ENCODE measurements at places on chromosomes 7 and 10.

DNA sequence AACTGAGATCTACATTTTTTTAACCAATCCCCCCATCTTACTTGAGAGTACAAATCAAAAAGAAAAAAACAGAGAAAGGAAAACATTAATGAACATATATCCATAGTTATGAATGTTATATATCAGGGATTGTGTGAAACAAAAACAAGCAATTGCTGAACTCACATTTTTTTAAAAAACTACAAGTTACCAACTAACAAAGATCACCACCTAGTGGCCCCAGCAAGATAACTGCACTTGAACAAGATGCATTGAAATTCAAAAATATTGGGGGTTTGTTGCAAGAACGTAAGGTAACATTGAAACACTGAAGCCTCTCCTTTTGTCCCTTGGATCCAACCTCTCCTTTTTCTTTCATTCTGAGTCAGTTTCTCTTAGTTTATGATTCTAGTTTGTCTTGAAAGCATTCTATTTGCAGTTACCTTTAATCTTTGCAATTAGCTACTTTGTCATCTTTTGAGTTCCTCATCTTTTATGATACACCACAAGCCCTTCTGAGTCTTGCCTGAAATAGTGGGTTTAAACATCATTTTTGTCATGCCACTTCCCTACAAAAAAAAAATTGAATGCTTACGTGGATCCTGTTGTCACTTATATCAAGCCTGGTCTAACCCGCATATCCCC is 87.3 kb upstream of the TES start:
- DNase-seq: no peak

GRCh38 chr10:5402798-5403197 is 1.8 kb downstream of the TUBAL3 start:
- DNase-seq: no peak

GRCh38 chr7:79182283-79182682 is 271.2 kb downstream of the MAGI2 start:
- no peak for DNase-seq

GRCh38 chr10:59880971-59881510 is 25.3 kb downstream of the CCDC6 start:
- no peak for DNase-seq

DNA sequence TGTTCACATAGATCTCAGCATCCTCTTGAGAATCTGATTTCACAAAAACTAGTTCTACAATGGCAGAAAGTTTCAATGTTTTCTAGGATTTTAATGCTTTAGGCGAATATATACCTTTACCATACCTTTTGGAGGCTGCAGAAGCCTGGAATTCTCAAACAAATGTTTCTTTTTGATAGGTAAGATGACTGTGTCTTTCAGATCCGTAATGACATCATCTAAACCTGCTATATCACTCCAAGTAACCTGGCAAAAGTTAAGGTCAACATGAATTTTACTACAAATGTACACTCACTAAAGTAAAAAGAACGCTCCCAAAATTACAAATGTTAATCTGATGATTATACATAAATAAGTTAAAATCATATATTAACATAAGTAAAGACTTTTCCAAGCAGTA is 27.8 kb downstream of the ATAD1 start:
- no peak for DNase-seq

- DNase-seq: no peak
Measured at GRCh38 chr10:24467605-24468004, 256.1 kb downstream of the ARHGAP21 start.

DNA sequence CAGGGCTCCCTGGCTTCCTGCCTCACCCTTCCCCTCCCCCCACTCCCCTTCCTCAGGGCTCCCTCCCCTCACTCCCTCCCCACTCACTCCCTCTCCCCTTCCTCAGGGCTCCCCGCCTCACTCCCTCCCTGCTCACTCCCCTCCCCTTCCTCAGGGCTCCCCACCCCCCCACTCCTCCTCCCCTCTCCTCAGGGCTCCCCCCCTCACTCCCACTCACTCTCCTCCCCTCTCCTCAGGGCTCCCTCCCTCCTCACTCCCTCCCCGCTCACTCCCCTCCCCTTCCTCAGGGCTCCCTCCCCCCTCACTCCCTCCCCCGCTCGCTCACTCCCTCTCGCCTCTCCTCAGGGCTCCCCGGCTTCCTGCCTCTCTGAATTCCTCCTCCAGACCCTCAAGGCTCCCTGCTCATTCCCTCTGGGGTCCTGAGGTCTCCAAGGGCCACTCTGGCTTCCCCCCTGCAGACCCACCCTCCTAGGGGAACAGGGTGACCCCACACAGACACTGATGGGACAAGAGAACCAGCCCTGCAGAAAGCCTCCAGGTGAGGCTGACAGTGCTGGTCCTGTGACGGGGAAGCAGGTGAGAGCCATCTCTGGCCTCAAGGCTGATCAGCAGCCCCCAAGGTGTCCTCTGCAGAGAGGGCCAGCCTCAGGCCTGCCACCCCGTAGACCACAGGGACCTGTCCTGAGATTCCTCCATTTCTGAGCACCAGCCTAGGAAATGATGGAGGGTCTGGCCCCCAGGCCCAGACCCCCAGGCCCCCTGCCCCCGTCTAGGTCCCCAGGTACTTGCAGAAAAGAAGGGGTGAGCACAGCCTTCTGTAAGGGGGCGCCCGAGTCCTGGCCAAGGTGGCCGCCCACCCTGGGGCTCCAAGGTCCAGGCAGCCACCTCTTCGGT is 47.2 kb downstream of the PWWP2B start:
- DNase-seq: no peak

DNA sequence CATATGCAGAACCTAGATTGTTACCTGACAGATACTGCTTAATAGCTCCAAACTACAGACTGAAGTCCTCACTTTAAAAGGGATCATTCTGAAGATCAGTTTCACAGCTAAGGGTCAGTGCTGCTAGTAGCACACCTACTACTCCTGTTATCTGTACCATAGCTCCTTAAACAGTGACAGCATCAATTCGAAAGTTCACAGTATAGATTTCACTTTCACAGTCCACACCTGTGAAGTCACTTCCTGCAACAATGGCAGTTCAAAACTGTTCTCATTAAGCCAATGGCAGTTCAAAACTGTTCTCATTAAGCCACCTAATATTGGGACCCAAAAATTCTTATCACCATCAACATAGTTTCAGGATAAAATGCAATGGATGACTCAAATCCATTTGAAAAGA is 10.7 kb upstream of the FHIP2A start:
- DNase-seq: no peak

DNA sequence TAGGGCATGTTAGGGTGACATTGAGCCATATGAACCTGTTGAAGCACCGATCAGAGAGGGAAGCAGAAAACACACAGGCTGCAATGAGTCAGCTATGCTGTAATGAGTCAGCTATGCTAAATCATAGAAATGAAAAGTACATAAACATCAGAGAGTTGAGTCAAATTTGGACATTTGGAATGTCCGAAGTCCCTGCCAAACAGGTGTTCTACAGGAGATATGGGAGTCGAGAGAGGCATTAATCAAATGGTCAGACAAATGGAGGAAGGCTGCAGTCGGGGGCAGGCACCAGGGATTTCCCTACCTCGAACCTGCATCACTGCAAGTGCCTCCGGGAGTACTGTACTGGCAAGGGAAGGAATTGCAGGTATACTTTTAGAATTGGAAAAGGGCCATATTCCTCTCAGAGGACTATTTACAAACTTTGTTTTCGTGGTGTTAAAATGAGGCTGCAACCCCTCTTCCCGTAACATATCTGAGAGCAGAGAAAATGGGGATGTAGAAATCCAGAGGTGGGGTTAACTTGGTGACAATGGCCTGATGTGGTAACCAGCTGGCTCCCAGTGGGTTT is 8.8 kb upstream of the ZC3HAV1 start:
- no peak for DNase-seq

DNA sequence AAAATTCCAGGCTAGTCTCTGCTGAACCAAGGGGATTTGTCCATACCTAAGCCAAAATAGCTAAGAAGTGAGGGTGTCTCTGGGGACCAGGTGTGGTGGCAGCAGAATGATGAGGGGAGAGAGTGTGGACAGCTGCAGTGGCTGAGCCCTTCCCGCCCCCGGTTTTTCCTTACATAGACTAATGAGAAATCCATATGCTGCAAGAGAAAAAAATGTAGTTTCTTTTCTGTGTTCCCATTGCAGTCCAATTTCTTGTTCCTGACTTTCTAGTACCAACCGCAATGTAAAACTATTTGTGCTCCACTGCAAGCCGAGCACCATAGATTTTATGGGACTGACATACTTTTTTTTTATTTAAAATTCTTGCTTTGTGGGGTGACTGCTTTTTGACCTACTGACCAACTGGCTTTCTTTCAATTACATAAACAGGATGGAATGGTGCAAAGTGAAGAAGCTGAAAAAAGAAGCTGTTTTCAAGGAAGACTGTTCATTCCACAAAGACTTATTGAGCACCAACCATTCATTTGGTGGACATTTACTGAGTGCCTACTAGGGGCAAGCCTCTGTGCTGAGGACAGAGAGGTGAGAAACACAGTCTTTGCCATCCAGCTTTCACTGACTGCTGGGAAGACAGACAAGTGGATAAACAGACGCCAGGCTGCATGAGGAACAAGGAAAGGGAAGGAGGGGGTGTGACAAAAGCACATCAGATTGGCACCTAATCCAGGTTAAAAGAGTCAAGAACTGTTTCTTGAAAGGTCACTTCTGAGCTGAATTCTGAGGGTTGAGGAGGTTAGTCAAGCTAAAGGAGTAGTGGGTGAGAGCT is 9.8 kb downstream of the CEP41 start:
- peak; percentile 74 for DNase-seq

DNA sequence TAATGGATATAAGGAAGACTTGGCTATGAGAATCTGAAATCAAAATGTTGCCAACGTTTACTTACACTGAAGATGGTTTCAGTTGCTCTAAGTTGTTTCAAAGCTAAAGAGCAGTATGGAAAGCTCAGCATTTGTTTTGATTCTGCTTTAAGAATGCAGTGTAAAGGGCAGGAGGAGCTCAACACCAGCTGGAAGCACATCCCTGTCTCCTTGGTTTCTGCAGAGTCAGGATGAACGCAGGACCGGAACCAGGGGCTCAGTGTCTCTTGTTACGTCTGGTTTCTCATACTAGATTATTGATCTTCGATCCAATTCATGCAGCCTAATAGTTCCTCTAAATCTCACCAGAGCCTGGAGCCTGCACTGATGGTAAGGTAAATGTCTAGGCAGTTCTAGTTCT is 24.1 kb downstream of the ZRANB1 start:
- DNase-seq: no peak

GRCh38 chr7:136741941-136742340 is 126.5 kb upstream of the CHRM2 start:
- DNase-seq: no peak

- DNase-seq: no peak
Measured at GRCh38 chr10:130863044-130863443, 448.5 kb downstream of the TCERG1L start.

- no peak for DNase-seq
Measured at GRCh38 chr7:17444673-17445072, 146.2 kb downstream of the AHR start.

GRCh38 chr7:16661924-16662323 is 15.9 kb downstream of the BZW2 start:
- DNase-seq: no peak

All from NCI-H524 treated with DMSO at 0.1 percent for 48 hours (cell line).